Activated CD8-positive, alpha-beta T cell treated with anti-CD3 and anti-CD28 coated beads, Interleukin-2, amount 10 ng/mL, durations not matched to agents 7 days and 5 days (primary cell): ENCODE measurements at places on chromosomes 6 and 20. TPM values are rescaled to one million over a fixed set of nuclear protein-coding genes. Genes with fewer than 3 reads are reported as not detected.

DNA sequence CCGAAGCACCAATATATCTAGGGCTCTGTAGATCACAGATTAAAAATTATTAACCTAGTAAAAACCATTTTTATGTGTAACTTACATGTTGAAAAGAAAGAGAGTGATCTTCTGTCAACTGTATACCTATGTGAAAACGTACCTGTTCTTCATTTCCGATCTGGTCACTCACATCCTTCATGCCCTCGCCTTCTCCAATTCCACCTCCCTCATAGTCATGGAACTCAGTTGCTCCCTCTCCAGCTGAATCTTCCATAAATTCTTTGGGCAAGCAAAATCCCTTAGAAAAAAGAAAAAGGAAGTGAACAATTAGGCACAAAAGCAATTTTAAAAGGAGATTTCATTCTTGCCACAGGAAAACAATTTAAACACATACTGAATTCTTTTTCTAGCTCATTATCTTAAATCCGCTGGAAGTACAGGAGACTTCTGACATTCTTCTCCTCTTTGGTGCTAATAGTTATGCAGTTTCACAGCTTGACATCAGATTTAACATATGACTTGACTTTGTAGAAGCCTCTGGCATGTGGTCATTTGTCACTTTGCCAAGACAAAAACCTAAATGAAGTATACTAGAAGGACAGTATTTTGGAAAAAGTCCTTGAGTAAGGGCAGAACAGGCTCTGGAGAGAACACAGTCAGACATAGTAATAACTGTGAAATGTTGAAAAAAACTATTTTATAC, 29.5 kb upstream of the LYRM2 start:
- no peak for DNase-seq

DNA sequence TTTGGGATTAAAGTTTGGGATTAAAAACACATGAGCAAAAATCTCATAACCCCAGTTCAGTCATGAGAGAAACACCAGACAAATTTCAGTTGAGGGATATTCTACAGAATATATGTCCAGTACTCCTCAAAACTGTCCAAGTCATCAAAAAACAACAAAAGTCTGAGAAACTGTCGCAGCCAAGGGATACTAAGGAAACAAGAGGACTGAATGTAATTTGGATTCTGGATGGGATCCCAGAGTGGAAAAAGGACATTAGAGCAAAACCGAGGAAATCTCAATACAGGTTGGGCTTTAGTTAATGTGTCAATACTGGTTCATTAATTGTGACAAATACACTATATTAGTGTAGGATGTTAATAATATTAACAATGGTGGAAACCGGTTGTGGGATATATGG, 219.3 kb downstream of the BCKDHB start:
- no peak for DNase-seq

DNA sequence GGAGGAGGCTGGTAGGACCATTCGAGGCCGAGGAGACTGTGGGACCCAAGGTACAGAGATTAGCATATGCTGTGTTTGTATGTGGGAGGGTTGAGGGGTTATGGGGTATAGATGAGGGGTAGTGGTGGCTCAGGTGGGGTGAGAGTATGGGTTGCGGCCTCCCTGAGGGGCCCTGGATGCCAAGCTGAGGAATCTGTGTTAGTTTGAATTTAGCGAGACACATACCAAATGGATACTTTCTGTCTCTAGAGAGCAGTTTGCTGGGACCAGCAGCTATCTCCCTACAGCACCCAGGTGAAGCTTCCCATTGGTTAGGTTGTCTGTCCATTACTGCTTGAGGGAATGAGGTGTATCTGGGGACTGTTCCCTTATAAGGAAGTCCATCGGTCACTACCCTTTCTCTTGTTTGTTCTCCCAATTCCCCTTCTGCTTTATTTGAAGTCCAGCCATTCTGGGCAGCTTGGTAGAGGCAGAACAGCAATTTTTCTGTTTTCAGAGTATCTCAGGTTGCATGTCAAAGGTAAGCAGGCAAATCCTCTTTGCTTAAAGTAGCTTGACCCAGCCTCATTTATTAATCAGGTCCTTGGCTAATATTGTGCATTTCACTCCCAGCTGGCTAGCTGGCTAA, 15.2 kb downstream of the CHMP4B start:
- DNase-seq, result no peak

Gene ENPP4
- 4.9 TPM for total RNA-seq

GRCh38 chr6:33427585-33428223, 7.8 kb downstream of the SYNGAP1 start:
- peak; percentile 65 for DNase-seq

DNA sequence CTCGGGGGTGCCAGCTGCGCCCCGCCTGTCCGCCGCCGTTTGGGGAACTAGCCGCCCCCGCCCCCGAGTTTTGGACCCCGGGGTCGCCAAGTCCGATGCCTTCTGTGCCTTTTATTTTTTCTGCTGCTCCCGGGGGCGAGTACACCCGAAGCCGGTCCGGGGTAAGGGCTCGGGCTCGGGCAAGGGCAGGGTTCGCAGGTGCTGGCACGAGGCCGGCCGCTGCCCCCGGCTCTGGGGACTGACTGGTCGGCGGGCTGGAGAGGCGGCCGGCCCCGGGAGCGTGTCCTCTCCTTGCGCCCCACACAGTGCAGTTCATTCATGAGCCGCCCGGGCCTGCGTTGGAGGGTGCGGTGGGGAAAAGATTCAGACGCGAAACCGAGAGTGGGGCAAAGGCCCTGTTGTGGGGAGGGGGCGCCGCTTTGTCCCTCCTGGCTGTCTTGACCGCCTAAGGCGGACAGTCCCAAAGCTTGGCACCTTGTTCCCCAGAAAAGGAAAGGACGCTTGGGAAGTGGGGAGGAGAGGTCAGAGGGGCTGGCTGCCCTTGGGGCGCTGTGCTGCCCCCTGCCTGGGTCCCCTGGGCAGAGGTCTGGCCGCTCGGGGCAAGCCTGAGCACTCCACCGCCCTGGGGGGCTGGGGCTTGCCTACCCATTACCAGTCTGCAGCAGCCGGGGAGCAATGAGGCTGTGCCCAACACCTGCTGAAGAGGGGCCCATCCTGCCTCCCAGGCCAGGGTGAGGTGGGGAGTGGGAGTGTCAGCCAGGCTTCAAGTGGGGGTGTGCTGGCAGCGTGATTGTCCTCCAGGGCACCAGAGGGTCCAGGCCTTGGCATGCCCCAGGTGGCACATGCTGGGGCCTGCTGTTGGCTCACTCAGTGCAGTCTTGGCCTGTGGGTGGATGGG, 915 bp downstream of the TMEM63B start:
- DNase-seq, result peak; percentile 33

GRCh38 chr6:44727651-44728630, 340.4 kb downstream of the CDC5L start:
- no peak for DNase-seq

Gene RSPO4
- not detected for total RNA-seq
